H7 (cell line): ENCODE measurements at places on chromosomes 7 and 10.

GRCh38 chr7:57199252-57199651 lies 67.0 kb upstream of the ZNF479 start:
- no peak for DNase-seq

GRCh38 chr7:47506382-47507339 lies 75.2 kb downstream of the TNS3 start:
- DNase-seq = no peak

- no peak for DNase-seq
Measured at GRCh38 chr7:93958651-93959050, 37.1 kb downstream of the GNG11 start.

DNA sequence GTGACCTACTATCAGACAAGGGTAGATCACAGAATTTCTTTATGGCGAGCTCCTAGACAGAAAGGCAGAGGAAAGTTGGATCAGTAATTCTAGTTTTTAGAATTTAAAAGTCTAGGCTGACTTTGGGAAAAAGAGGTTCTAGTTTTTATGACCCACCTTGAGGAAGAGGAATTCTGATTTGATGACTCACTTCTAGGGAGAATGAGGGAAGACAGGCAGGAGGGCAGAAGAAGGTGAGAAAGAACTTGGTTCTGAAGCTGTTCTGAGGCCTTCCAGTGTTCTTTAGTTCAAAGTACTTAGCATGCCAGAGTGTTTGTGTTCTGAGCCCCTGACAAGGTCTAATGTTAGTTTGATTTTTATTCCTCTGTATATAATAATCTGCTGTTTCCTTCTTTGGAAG lies 97.2 kb downstream of the PODXL start:
- DNase-seq = no peak

- no peak for DNase-seq
Measured at GRCh38 chr7:2944739-2945138, 98.9 kb downstream of the CARD11 start.

GRCh38 chr10:124402273-124402672 lies 16.4 kb downstream of the OAT start:
- no peak for DNase-seq

DNA sequence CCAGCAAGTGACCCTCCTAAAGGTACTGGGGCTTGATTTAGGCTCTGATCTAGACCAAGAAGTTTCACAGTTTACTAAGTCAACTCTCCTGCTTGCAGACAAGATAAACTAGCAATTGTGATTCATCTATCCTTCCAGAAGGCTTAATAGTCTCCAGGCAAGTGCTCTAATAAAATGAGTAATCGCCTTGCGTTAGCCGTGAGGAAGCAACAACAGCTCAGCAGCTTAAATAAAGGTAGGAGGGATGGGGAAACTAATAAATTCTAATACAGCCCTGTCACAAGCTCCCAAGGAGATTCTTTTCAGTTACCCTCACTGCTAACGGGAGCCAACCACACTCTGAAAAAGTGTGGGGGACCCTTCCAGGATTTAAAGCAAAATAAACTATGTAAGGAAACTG lies 48.4 kb downstream of the FRMD4A start:
- DNase-seq = no peak

DNA sequence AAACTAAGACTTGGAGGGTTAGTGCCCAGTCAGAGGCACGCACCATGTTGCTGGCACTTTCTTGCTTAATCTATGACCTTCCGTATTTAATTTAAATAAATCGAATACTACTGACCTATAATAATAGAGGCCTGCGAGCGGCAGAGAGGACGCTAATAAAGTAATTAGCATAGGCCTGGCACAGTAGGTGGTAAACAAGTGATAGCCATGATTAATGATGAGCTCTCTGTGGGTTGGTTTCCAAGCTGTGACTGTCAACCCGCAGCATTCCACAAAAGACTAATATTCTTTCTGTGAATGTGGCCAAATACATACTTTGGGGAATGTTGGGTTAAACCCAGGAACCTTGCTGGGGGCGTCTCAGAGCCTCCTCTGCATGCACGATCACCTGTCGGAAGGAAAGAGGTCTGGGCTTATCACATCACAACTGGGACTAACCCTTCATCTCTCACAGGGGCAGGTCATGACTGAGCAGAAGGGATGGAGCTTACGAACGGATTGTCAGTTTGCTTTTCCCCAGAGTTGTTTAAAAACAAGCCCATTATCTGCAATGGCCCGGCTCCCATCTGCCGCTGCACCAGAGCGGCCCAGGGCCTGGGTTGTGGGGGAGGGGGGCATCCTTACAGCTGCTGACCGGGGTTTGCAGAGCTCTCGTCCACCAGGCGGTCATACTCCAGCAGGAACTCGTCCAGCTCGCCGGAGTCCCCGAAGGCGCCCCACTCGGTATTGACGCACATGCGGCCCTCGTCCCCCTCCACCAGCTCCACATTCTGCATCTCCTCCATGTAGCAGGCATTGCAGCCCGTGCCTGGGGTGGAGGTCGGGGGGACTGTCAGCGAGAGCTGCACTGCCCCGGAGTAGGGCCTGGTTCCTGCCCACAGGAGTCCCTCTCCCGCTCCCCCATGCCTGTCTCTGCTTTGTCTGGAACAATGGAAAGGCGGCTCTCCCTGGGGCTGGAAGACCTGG lies 6.2 kb upstream of the MYL7 start:
- DNase-seq = peak; percentile 74

DNA sequence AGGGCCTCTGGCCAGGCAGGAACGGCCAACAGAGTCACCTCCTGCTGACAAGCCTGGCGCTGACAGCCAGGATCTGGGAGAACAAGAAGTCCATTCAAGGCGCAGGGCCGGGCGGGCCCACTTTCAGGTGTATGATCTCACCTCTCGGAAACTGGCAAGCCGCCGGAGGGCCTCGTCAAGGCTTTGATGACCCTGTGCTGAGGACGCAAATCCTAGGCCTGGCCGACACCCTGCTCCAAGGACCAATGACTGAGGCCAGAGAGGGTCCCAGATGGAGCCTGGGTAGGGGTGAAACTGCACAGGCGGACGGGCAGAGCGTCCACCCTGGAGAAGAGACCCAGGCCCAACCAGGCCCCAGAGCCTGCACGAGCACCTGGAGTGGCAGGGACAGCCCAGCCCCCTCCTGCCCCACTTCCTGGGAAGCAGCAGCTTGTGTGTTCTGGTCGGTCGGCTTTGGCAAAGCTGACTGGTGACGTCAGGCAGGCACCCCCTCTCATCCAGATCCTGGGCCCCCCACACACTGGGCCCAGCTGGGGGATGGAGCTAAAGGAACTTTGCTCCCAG lies 30.6 kb downstream of the MYL10 start:
- DNase-seq = peak; percentile 37

GRCh38 chr7:16891338-16891737 lies 9.6 kb upstream of the AGR3 start:
- peak; percentile 6 for DNase-seq

GRCh38 chr10:3482200-3482993 lies 302.6 kb downstream of the KLF6 start:
- DNase-seq = peak; percentile 53

DNA sequence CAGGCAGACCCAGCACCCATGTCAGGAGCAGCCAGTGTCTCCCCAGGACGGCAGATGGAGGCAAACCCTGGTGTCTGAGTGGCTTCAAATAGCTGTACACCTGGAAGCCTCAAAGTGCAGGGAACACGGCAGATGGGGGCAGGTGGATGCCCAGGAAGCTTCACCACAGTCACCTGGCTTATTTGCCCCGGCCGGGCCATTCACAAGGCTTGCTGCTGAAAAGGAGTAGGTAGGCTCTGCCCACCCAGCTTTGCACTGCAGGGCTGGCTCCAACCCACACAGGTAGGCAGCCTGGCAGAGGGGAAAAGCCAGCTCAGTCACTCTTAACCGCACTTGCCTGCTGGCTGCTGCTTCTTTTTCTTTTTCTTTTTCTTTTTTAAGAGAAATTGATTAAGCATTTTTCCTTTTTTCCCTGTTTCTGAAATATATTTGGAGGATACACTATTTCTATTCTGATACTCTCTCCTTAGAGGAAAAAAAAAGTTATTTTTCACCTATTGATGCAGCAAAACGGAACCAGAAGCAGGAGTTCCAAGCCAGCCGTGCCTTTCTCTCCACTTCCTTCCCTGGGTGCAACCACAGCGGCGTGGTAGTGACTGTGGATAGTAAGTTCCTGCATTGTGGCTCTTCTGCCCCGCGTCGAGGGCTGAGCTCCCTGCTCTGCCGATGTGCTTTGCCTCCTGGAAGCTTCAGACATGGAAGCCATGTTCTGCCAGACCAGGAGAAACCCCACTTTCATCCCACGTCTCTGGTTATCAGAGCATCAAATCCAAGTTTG lies 118.3 kb downstream of the KLF6 start:
- no peak for DNase-seq

DNA sequence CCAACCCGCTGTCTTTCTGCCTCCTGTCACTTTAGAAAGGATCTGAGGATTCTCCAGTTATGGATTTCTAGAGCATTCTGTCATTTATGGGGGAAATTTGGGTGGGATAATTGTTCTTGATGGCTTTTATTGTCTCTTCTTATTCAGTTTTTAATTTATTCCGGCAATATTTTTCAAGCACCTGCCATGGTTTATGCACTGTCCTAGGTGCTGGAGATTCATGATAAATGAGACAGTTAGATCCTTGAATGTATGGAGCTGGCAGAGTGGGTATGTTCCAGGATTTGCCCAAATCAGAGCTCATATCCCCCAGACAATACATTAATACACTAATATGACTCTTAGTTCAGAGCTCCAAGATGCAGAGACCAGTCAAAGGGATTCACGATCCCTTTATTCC lies 146.8 kb upstream of the PRKCQ start:
- DNase-seq = no peak

- no peak for DNase-seq
Measured at GRCh38 chr10:44054046-44054445, 330.9 kb downstream of the CXCL12 start.

GRCh38 chr7:149007611-149008010 lies 20.7 kb downstream of the PDIA4 start:
- peak; percentile 67 for DNase-seq
